ENCODE measurements at places on chromosomes 3 and 15. TPM values are rescaled to one million over a fixed set of nuclear protein-coding genes. Genes with fewer than 3 reads are reported as not detected.

The SH2D7 gene
- not detected for total RNA-seq

The FBXW12 gene
- total RNA-seq, result not detected

The CLDN16 gene
- not detected for total RNA-seq

The FETUB gene
- not detected for total RNA-seq

The SV2B gene
- 0.11 TPM for total RNA-seq

The CADM2 gene
- 0.22 TPM for total RNA-seq

The PDCD10 gene
- total RNA-seq, result 62.8 TPM

The BSN gene
- under 0.01 TPM for total RNA-seq

The FGF12 gene
- total RNA-seq, result 1.4 TPM

The ACTC1 gene
- total RNA-seq, result not detected

All from dermis lymphatic vessel endothelial cell (primary cell).